ENCODE measurements at places on chromosomes 4 and X.

DNA sequence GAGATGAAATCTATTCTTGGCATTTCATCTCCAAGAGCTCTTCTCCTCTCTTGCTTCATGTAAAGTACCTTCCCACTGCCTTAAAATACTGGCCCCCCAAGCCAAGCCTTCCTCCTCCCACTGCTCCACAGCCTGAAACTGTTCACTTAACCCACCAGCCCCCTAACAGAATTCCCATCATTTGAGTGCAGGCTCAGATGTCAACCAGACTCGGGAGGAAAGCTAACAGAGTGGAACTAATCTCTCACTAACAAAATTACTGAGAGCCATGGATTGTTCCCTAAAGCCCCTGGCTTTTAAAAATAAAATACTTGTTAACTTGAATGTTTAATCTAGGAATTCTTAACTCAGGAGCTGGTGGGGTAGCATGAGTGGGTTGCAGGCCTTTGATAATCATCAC lies 7.1 kb upstream of the DCUN1D4 start:
- no peak for DNase-seq

GRCh38 chr4:12122316-12122715 lies 693.6 kb upstream of the HS3ST1 start:
- no peak for DNase-seq

DNA sequence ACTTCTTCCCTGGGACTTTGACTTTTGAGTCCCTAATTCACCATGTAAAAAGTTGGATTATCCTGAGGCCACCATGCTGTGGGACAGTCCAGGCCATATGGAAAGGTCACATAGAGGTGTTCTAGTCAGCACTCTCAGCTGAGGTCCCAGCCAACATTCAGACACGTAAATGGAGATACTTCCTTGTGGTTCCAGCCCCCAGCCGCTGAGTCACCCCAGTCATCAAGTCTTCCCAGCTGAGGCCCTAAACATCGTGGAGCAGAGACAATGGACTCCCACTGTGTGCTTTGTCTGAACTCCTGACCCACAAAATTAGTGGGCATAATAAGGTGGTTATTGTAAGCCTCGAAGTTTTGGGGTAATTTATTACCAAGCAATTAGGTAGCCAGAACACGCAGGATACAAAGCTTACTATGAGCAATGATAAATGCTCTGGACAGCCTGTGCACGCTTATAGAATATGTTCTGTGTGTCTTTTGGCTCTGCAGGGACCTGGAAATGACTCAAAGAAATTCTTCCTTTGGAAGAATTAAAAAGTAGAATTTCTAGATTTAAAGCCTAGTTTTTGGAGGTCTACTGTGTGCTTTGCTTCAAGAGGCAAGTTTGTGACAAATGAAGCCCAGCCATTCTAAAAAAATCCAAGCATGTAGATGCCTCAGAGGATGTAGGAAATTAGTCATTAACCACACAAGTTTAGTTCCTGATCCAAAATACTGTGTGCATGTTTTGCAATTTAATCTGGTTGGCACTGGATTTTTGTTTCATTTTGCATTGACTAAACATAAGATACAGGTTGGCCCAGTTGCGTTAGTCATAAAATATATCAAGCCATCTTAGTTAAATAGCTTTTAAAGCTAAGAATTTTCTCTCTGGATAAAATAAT lies 33.2 kb upstream of the SLC9A7 start:
- no peak for DNase-seq

DNA sequence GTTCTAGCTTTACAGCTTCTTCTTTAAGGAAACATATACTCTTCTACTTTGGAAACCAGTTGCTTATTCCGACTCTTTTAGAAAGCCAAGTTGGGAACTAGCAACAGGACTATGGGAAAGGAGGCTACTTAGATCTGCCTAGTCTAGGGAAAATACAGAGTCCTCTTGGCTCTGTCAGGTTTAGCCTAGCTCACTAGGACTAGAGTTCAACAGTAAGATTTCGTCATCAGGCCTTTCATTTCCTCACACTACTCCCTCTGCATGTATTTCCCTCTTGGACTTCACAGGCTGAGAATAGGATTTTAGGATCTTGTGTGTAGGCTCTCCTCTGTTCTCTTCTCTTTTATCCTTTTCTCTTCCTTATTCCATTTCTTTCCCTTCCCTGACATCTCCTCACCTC lies 409.8 kb downstream of the AR start:
- no peak for DNase-seq

DNA sequence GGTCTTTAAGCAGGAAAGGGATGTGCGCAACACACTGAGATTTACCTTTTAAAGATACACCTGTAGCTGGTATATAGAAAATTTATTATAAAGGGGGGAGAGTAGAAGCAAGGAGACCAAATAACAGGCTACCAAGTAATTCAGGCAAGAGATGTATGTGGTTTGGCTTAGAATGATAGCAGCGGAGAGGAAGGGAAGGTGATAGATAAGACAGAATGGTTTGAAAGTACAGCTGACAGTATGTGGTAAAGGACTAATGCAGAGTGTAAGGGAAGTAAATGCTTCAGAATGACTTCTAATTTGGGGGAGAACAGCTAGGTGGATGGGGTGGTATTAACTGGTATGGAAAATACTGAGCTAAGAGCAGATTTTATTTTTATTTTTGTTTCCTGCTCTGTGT lies 308.9 kb downstream of the ANTXR2 start:
- no peak for DNase-seq

DNA sequence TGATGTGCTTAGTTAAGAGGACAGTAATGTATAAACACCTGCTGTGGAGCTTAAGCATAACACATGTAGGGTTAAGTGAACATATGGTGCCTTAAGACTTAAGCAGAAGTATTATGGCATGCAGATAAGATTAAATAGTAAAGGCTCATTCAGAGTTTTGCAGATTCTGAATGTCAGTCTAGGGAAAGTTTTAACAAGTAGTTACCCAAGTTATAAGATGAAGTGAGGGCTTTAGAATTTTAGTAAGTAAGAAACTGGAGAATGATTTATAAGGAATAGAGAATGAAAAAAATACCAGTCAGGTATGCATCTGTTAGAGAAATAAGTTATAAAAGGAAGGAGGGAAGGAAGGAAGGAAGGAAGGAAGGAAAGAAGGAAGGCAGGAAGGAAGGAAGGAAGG lies 902.1 kb downstream of the TRAM1L1 start:
- no peak for DNase-seq

GRCh38 chr4:87034527-87034926 lies 99.7 kb downstream of the AFF1 start:
- no peak for DNase-seq

DNA sequence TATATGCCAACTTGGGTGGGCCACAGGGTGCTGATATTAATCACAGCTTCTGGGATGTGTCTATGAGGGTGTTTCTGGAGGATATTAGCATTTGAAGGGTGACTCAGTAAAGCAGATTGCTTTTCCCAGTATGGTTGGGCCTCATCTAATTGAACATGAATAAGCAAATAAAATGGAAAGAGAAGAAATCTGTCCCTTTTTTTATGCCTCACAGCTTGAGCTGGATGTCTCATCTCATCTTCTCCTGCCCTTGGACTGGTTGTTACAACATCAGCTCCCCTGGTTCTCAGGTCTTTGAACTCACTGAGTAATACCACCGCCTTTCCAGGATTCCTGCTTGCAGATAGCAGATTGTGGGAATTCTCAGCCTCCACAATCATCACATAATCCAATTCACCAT lies 1149.2 kb downstream of the PCDH18 start:
- DNase-seq: no peak

GRCh38 chrX:13110433-13111324 lies 66.3 kb upstream of the FAM9C start:
- no peak for DNase-seq

GRCh38 chr4:123386609-123387008 lies 10.0 kb upstream of the SPRY1 start:
- no peak for DNase-seq

- no peak for DNase-seq
Observed at GRCh38 chr4:107519053-107519452, 201.0 kb downstream of the PAPSS1 start.

DNA sequence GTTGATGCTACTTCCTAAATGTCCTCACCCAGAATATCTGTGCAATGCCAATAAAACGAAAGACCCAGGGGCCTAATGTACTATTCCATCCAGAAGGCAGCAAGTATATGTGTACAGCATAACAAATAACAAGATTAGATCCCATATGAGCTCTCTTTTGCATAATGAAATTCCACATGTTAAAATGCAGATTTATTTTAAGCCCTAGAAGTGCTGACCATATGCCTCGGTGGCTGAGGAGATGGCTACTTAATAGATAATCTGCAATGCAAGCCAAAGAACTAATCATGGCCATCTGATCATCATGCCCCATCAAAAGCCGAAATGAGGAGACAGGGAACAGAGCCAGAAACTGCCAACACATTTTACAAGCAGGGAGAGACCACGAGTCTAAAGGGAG lies 293.5 kb downstream of the KCNIP4 start:
- DNase-seq: no peak

- no peak for DNase-seq
Observed at GRCh38 chr4:112546476-112546875, 30.5 kb upstream of the NEUROG2 start.

GRCh38 chr4:24748758-24749350 lies 46.5 kb upstream of the SOD3 start:
- no peak for DNase-seq

DNA sequence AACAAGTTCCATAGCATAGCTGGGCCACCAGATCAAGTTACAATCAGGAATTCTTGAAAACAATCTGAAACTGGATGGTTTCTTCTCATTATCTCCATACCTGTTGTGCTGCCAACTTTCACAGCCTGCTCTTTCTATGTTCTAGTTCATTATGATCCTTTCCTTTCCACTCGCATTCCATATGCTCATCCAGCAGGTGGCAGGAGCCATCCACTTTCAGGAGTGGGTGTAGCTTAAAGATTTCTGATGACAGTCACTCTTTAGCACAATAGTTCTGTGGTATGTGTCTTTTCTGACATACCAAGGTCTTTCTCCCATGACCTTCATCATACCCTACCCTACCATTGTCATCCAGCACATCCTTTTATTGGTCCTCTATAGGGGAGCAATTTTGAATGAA lies 46.4 kb downstream of the PAGE2 start:
- DNase-seq: no peak

- no peak for DNase-seq
Observed at GRCh38 chr4:121477480-121477879, 96.7 kb upstream of the QRFPR start.

DNA sequence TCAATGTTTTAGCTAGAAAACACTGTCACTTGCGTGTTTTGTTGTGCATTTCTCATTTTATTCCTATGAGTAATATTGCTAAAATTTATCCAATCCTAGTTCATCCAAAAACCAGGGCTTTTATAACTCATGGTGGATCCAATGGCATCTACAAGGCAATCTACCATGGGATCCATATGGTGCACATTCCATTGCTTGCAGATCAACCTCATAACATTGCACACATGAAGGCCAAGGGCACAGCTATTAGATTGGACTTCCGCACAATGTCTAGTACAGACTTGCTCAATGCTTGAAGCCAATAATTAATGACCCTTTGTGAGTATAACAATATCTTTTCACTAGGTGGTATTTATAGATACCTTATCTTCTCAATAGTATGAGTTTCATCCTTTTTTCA lies 57.2 kb upstream of the UGT2B7 start:
- no peak for DNase-seq

DNA sequence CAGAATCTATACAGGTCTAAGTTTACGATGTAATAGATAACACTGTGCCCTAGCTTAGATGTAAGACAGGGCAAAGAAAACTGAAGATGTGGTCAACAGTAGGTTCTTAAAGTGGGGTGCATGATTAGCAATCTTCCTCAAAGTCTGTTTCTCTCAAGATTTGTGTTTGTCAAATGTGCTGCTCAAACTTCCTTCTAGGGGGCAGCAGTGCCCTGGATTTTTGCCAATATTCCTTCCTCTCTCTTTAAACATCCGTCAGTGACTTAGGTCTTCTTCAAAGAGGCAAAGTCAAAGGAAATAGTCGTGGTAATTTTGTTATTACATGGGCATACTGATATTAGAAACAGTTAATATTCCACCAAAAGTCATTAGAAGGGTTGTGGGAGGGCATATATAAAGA lies 4.2 kb upstream of the PDHA2 start:
- DNase-seq: no peak
